Activated CD8-positive, alpha-beta memory T cell treated with anti-CD3 and anti-CD28 coated beads, Interleukin-2, amount 50 U/mL, for 4 hours (primary cell): ENCODE measurements at places on chromosomes 1 and 21.

- no peak for DNase-seq
Measured at GRCh38 chr1:84969489-84970250, 27.2 kb downstream of the MCOLN2 start.

DNA sequence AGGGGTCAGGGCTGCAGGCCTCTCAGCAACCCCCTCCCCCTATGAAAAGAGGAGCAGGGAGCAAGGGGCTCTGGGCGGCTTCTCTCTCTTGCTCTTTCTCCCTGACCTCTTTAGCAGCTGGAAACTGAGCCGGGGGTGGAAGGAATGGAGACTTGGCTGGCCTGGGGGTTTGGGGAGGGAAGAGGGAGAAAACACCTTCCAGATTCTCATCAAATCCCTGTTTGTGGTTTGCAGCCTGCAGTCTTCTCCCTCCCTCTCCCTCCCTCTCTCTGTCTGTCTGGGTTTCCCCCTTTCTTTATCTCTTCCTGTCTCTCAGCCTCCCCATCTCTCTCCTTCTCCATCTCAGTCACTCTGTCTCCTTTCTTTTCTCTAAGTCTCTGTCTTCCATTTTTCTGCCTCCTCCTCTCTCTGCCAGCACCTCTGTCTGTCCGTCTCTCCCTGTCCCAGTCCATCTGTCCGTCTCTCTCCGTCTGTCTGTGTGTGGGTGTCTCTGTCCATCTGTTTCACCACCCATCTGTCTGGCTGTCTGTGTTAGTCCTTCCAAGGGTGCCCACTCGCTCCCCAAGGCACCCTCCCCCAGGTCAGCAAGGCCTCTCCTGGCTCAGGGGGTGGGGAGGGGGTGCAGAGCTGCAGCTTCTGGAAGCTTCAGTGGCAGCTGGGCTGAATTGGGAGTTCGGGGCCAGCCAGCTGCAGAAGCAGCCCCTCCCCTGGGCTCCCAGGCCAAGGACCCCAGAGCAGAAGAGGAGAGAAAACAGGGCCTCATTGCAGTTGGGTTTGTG, 6.2 kb downstream of the AHDC1 start:
- no peak for DNase-seq

GRCh38 chr1:6007318-6008083, 15.3 kb upstream of the NPHP4 start:
- peak; percentile 51 for DNase-seq

GRCh38 chr1:2014741-2015735, 4.1 kb upstream of the GABRD start:
- no peak for DNase-seq

DNA sequence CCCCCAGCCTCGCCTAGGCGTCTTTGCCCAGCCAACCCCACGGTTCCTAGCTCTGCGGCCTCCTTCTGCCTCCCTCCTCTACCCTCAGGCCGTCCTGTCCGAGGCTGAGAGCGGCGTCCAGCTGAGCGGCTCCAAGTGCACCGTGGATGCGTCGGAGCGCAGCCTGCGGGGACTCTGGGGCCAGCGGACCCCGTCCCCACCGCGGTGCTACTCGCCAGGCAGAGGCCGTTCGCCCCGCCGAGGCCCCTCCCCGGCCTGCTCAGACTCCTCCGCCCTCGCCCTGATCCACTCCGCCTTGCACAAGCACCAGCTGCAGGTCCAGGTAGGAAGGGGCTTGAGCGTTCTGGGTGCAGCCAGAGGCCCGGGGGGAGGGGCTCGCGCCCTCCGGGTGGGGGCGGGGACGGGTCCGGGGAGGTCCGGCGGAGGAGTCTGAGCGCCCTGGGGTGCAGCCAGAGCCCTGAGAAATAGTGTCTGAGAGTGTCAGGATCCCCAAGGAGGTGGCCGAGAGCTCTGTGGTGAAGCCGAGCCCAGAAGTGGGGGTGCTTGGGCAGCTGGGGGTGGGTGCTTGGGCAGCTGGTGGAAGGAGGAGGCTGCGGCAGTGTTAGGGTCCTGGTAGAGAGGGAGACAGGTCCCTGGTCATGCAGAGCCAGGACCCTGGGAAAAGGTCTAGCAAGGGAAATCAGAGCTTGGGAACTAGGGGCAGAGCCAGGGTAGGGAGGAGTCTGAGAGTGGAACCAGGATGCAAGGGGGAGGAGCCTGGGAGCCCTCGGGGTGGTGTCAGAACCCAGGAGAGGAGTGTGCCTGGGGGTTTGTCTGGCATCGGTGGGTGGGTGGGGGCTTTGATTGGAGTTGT, 3.2 kb upstream of the NBPF3 start:
- DNase-seq: no peak

DNA sequence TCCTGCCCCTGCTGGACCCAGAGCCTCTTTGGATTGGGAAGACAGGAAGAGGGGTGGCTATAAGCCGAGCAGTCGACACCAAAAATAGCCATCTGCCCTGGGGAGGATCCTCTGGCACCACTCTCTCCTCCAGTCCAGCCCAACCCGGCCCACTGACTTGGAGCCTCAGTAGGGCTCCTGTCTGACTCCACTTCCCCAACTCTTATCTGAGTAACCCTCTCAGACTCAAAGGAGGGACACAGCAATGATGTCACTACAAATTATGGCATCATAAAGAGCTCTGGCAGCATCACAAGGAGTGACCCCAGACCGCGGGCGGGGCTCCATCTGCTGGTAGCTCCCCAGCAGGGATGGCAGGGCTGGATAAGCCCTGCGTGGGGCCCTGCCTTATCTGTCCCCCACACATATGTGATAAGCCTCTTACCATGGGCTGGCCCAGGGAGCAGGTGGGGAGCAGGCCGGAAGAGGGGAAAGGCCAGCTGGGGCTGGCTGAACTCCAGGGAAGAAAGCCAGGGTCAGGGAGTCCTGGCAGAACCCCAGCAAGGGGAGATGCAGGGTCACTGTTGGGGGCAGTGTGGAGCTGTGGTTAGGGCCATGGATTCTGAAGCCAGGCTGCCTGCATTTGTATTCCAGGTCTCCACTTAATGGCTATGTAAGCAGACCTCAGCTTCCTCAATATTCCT, 4.6 kb upstream of the SLC6A9 start:
- DNase-seq: no peak

GRCh38 chr1:211939876-211940468, 95.4 kb downstream of the INTS7 start:
- no peak for DNase-seq

DNA sequence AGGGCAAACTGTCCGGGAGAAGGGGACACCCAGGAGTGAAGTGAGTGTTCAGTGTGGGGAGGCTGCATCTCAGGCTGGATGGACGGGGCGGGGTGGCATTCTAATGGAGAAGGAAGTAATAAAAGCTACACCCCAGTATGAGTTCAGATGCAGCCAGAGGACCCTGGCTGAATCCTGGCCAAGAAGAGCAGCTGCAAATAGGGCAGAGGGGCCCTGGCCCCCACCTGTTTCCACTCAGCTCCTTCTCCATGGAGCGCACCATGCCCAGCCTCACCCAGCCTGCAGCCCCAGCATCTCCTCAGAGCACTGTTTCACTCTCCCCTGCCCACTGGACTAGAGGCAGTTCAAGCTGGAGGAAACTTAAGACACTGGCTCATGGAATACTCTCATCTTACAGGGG, 46.4 kb downstream of the KCND3 start:
- no peak for DNase-seq

DNA sequence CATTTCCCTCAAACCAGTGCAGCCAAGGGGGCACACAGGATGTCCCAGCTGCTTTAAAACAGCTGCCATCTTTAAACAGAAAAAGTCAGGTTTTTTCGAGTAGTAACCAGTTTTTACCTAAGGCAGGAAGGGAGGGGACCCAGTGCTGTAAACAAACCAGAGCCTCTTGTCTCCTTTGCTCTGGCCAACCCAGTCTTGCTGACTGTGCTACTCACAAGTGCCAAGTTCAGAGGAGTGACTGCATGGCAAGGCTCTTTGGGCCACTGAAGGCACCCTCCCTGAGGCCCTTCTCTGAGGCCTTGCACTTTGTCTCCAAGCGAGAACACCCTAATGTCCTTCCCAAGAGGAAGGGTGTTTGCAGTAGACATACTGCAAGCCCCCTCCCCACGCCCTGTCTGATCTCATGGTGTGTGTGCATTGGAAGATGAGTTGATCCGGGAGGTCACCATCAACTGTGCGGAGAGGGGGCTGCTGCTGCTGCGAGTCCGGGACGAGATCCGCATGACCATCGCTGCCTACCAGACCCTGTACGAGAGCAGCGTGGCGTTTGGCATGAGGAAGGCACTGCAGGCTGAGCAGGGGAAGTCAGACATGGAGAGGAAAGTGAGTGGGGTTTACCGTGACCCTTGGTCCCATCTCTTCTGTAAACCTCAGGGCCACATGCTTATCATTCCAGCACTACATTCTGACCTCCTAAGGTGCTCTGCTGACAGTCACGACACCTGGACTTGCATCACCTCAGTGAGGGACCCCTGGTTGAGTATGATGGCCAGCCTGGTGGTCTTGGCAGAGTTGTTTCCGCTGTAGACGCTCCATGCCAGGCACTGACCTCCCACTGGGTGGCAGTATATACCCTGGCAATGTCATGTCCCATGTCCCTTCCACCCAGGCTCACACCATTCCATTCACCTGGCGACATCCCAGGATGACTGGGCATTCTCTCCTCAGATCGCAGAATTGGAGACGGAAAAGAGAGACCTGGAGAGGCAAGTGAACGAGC, 4.7 kb downstream of the DNALI1 start:
- peak; percentile 23 for DNase-seq

DNA sequence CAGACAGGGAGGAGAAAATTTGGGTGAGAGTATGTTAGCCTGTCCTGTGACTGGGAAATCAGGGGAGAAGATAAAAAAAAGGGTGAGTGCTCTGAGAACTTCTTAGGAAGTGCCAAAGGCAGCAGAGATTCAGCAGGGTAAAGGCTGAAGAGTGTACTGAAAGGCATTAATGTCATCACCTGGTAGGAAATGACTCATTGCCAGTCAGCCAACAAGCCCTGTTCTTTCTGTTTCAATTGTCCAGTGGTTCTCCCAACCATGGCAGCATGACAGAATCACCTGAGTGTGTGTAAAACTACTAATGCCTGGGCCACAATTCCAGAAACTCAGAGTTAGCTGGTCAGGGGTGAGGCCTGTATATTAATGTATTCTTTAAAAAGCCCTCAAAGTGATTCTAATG, 83.5 kb downstream of the INTS7 start:
- no peak for DNase-seq
